ENCODE measurements at places on chromosomes 3 and 15. TPM values are rescaled to one million over a fixed set of nuclear protein-coding genes. Genes with fewer than 3 reads are reported as not detected.

The WWTR1 gene
- 55.2 TPM for total RNA-seq

The NANOGP8 gene
- not detected for total RNA-seq

The AP3B2 gene
- 0.35 TPM for total RNA-seq

The TGM4 gene
- not detected for total RNA-seq

The CAV3 gene
- 17.4 TPM for total RNA-seq

The ITIH1 gene
- 0.21 TPM for total RNA-seq

The P2RY14 gene
- 3.2 TPM for total RNA-seq

The LAMB2 gene
- 706 TPM for total RNA-seq

The NR2E3 gene
- 0.25 TPM for total RNA-seq

The UBR1 gene
- total RNA-seq = 32.5 TPM

The SCAMP2 gene
- total RNA-seq = 36.5 TPM

The ZNF385D gene
- total RNA-seq = 8.6 TPM

The BHLHE40 gene
- 24.1 TPM for total RNA-seq

The C3orf22 gene
- not detected for total RNA-seq

The MELTF gene
- 43.8 TPM for total RNA-seq

The HCN4 gene
- total RNA-seq = 6.1 TPM

The GABRR3 gene
- not detected for total RNA-seq

The TXNRD3 gene
- 7.9 TPM for total RNA-seq
